Kasumi-1 (cell line): ENCODE measurements at places on chromosomes 7 and 10.

DNA sequence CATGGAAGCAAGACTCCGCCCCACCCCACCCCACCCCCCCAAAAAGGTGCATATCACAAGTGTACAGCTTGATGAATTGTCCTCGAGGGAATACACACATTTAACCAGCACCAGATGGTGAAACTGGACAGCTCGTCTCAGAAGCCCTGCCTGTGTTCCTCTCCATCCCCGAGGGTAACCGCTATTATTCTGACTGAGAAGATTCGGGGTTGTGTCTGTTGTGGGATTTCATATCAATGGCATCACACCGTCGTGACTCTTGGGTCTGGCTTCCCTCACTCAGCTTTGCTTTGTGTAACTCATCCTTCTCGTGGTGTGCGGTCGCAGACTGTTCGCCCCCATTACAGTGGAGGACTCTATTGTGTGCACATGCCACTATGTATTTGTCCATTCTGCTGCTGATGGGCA is 18.9 kb downstream of the PODXL start:
- DNase-seq, result no peak

DNA sequence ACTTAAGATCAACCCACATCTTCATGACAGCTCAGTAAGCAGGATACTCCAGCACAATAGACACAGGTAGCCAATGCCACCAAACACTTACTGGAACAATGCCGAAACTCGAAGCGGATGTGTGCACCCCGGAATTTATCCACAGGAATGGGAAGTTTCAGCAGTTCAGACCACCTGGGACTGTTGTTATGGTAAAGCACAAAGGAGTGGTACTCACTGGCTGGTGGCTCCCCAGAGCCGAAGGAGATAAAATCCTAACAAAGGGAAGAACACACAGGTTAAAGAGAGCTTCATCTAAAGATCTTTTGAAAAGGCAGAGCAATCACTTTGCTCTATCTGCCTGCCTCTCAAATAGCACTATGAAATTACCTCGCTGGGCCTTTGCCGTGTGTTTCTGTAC is 305.9 kb downstream of the DOCK4 start:
- no peak for DNase-seq

DNA sequence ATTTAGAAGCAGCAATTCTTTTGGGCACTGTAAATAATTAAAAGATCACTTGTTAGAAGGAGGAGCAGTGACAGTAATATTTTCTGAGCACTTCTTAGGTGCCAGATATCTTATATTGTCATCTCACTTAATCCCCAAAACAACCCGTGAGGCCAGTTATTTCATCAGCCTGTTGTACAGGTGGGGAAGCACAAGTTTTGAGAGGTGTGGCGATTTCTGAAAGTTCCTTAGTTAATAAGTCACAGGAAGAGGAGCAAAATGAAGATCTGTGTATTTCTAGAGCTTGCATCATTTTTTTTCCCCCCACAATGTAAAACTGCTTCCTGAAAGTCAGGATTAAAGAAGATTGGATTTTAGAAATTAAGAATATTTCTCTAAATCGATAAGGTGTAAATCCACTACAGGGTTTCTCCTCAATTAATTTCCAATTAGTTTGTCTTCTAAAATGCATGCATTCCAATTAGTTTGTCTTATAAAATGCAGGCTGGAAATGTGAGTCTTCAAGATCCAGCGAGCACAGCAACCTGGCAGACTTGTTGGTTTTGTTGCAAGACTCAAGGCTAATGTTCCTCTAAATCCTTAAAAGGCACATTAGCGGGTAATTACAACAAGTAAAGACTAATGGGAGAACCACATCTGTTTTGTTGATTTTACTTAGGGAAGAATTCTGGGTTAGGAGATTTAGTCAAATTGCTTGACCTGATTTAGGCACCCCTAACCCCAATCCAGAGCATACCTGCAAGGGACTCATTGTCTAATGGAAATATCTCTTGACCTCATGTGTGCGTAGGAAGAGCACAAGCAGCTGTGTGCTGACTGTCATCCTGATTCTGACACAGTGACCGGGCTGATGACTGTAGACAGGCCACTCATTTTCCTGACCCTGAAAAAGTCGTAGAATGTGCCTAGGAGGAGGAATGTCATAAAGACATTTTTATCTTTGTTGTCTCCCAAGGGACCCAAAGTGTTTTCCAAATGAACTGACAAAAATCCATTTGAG is 272.0 kb downstream of the BAMBI start:
- no peak for DNase-seq

GRCh38 chr10:52750629-52751028 is 22.0 kb downstream of the MBL2 start:
- DNase-seq, result no peak

DNA sequence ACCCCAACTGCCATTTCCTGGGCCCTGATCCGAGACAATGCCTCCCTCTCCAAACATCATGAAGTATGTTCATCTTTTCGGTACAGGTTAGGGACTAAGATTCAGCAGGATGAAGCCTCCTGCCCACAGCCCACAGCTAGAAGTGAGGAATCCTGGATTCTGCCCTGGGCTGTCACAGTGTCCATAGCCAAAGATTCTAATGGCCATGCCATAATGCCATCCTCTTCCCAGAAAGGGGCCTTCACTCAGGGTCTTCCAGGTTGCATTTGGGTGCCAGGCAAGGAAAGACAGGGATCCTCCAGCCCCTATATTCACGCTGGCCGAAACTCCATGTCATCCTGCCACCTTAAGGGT is 15.7 kb upstream of the ZMIZ1 start:
- DNase-seq, result no peak

DNA sequence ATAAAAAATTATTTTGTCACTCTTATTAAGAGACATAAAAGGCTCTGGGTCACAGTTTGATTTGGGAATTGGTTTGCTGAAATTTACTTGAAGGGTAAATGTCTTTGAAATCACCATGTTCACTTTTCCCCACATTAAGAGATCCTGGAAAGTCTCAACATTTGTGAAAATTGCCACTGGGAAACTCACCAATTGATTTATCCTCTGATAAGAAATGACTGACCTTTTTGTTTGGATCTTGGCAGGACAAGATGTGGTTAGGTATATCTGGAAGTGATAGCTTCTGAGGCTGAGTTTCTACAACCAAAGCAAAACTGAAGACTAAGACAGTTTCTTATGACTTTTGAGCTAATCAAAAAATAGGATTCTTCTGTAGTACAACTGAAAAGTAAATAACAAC is 107.1 kb upstream of the TMEM106B start:
- DNase-seq, result no peak

DNA sequence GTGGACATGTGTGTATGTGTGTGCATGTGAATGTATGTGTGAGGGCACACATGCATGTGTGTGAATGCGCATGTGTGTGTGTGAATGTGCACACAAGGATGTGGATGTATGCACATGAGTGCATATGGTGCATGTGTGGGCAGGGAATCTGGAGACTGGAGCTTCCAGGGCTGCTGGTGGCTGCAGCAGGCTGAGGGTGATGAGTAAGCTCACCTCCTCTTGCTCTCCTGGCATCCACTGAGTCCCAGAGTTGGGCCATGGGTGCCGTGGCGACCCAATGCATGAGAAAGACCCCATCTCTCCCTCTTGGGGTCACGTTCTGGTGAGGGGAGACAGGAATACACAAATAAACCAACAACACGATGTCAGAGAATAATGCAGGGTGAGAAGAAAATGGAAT is 33.3 kb upstream of the COL13A1 start:
- DNase-seq, result no peak

- DNase-seq, result no peak
These were observed 122.3 kb downstream of the VIPR2 start for GRCh38 chr7:159022238-159022993.

DNA sequence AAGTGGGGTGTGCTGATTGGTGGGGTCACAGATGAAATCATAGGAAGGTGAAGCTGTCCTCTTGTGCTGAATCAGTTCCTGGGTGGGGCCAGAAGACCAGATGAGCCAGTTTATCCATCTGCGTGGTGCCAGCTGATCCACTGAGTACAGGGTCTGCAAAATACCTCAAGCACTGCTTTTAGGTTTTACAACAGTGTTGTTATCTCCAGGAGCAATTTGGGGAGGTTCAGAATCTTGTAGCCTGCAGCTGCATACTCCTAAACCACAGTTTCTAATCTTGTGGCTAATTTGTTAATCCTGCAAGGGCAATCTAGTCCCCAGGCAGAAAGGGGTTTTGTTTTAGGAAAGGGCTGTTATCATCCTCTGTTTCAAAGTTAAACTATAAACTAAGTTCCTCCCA is 17.0 kb upstream of the IFRD1 start:
- DNase-seq, result no peak

DNA sequence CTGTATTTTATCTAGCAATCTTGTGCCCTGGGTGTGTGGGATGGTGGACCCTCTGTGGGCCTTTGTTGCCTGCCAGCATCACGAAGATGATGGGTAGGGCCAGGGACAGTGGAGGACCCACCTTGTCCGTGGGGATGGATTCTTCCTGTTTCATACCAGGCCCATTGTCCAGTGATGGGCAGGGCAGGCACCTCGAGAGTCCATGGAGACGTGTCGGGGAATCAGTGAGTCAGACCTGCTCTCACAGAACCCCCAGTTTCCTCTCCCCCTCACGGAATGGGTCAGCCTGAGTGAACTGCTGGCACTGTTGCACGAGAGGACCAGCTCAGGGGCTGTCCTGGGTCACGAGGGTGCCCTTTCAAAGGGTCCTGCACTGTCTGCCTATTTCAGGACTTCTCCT is 401.2 kb downstream of the RPS24 start:
- DNase-seq, result no peak

DNA sequence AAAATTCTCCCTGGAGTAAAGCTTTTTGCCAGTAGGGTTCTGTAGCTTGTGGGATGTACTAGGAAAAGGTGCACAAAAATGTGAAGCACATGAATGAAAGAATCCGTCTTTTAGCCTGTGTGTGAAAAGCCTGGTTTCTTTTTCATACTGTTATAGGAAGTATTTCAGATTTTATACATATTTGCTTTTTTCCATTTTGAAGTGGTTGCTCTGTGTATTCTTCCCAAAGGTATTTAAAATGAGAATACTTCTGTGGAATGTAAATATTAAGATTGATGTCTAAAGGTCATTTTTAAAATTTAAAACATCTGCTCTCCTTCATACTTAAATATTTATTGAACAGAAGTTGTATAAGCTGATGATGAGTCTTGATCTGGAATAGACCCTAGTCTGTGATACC is 96.8 kb downstream of the CDK14 start:
- no peak for DNase-seq

GRCh38 chr7:49453486-49453885 is 320.0 kb upstream of the VWC2 start:
- no peak for DNase-seq

GRCh38 chr10:110704906-110705476 is 60.9 kb downstream of the RBM20 start:
- DNase-seq, result no peak

DNA sequence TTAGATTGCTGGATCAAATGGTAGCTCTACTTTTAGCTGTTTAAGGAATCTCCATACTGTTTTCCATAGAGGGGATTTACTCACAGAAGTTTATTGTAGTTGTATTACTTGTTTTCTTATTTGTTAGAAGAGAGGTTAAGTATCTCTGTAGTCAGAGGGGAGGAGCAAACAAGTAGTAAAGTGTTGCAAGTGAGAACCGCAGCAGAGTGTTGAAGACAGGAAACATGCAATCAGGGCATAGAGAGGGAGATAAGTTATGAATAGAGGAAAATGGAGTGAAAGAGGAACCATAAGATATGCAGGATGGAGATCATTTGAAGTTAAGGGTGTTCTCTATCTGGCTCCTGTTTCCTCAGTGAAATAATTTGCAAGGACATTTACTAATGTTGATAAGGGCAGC is 331.4 kb upstream of the TMEM229A start:
- peak; percentile 83 for DNase-seq

GRCh38 chr10:10930979-10931743 is 86.5 kb upstream of the CELF2 start:
- no peak for DNase-seq

GRCh38 chr7:24968165-24968564 is 11.8 kb downstream of the OSBPL3 start:
- DNase-seq, result no peak

DNA sequence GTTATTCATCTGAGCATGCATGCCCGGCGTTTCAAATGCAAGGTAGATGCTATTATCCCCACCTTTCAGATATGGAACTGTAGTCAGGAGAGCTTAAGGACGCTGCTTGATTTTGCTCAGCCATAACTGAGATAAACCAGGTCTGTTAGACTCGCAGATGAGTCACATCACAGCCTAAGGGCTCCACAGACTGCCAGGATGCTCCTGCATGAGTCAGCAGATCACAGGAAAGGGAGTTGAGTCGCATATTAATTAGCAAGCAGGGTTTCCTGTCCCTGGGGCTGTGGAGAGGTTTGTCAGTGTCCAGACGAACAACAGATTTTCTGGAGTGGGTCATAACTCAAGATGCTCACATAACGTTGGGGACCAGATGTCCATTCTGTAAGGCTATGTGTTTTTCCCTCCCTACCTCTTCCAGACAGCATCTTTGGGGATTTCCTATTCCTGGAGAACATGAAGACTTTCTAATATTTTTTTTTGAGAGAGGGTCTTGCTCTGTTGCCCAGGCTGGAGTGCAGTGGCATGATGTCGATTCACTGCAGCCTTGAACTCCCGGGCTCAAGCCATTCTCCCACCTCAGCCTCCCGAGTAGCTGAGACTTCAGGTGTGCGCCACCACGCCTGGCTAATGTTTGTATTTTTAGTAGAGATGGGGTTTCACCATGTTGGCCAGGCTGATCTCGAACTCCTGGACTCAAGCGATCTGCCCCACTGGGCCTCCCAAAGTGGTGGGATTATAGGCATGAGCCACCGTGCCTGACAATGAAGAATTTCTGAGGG is 36.7 kb downstream of the PFKFB3 start:
- peak; percentile 99 for DNase-seq

- DNase-seq, result no peak
These were observed 180.0 kb upstream of the INHBA start for GRCh38 chr7:41882745-41883420.
